ENCODE measurements at places on chromosomes 2 and 18.

GRCh38 chr2:50455351-50455939, 576.5 kb downstream of the NRXN1 start:
- DNase-seq = no peak

- DNase-seq = peak; percentile 17
Measured at GRCh38 chr18:23133860-23134779, 1.2 kb upstream of the CABLES1 start.

GRCh38 chr2:170310876-170311502, 133.0 kb downstream of the MYO3B start:
- no peak for DNase-seq

DNA sequence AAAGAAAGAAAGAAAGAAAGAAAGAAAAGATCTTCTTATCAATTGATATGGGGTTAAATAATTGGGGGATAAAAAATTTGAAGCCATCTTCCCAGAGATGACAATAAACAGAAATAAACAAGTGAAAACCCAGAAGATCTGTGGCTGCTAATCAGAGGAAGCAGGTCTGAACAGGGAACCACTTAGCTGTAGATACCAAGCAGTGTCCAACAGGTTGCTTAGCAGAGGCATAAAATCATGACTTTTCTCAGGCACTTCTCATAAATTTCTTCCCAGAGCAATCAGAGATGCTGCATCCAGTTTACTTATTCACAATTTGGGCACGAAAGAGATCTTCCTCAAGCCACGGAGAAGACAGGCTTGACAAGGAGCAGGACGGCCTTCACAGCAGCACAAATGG, 5.7 kb upstream of the LPIN1 start:
- no peak for DNase-seq

- no peak for DNase-seq
Measured at GRCh38 chr2:179749210-179749609, 112.2 kb downstream of the ZNF385B start.

GRCh38 chr18:63342206-63342605, 22.6 kb upstream of the BCL2 start:
- no peak for DNase-seq

- no peak for DNase-seq
Measured at GRCh38 chr18:45997700-45998151, 30.6 kb upstream of the EPG5 start.

DNA sequence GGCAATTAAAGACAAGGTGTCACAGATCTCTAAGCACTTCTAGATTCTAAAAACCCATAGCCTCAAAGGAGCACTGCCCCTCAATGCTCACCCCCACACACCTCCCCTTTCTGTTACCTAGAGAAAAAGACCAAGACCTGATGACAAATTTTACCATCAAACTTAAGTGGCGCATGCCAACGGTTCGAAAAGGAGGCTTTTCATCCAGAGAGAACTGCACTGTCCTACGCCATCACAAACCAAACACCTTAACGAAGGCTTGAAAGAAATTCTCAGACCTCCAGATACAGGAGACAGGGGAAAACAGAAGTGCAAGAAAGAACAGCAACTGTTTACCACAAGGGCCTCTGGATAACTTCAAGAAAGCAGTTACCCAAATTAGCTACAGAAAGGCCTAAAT, 2.0 kb upstream of the ZC3H6 start:
- DNase-seq = no peak

DNA sequence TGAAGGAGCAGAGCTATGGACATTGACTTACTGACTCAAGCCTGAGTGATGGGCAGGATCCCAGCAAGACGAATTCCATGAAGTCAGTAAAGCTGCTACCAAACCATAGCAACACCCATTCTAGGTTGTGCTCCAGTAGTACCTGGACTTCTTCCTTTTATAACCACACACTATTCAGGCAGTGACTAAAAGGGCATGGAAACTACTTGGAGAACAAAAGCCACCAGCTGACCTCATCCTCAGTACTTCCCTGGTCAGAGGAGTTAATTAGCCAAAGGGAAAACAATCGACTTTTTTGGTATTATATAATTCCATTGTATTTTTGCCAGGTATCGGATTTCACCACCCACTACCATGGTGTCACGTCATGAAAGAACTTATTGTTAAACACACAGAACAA, 237.1 kb downstream of the TTC32 start:
- DNase-seq = no peak

GRCh38 chr18:3722649-3723433, 272.9 kb downstream of the TGIF1 start:
- no peak for DNase-seq

DNA sequence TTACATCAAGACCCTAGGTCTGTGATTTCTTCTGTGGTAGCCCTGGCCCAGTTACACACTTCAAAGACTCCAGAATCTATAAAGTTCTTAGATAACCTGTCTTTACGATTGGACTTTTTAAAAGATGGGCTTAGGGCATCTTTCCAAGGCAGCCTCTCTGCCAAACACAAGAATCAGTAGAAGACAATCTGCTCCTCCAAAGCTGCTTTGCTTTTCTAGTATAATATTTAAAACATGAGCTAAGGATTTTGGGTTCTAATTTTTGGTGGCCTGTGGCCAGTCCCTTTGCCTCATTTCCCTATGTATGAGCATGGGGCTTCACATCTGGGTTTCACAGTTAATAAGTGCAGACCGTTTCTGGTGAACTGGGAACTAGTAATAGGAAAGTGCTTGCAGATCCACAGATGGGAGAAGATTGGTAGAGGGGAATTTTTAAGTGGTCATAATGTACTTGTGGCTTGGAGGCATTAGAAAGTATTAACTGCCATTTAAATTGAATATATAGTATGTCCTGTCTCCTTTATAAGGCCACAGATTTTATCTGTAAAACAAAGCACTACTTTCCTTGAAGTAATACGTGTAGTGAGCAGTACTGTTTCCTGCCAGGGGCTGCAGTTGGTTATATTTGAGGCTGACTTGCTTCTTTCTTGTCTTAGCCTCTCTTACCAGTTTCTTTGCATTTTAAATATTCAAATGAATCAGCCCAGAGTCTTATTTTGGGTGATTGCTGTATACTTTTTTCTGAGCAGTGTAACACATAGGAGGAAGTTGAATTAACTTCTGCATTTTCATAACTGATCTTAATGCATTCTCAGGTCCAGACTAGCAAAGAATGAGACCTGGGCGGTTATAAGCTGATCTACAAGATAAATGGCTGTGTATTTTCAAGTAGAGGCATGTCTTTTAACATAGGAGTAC, 1.5 kb downstream of the ARPC2 start:
- no peak for DNase-seq

DNA sequence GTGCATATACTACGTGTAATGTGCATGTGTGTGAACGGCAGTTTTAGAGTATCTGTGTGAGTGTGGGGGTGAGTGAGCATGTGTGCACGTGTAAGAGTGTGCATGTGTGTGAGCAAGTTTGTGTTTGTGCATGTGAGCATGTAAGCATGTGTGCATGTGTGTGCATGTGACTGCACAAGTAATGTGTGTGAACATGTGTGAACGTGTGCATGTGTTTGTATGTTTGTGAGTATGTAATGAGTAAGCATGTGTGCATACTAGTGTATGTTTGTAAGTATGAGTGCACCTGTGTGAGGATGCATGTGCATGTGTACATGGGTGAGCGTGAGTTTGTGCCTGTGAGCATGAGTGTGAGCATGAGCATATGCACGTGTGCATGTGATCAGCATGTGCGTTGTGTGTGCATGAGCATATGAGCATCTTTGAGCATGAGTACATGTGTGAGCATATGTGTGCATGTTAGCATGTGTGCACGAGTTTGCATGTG, 90.7 kb downstream of the ZNF516 start:
- no peak for DNase-seq

DNA sequence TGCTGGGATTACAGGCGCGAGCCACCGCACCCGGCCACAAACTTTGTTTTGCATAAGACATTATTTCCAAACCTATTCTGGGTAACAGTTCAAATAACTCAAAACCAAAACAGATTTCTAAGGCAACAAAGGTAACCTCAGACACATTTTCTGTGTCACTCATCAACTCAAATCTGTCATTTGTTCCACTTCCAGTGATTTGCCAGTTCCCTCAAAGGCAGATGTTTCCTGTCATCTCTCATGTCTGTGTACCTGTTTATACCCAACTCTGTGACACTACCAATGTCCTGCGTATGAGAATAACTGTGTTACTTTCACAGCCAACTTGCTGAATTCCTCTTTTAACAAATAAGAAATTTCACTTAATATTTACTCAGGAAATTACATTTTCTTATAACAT, 54.4 kb downstream of the SCN3A start:
- DNase-seq = no peak

DNA sequence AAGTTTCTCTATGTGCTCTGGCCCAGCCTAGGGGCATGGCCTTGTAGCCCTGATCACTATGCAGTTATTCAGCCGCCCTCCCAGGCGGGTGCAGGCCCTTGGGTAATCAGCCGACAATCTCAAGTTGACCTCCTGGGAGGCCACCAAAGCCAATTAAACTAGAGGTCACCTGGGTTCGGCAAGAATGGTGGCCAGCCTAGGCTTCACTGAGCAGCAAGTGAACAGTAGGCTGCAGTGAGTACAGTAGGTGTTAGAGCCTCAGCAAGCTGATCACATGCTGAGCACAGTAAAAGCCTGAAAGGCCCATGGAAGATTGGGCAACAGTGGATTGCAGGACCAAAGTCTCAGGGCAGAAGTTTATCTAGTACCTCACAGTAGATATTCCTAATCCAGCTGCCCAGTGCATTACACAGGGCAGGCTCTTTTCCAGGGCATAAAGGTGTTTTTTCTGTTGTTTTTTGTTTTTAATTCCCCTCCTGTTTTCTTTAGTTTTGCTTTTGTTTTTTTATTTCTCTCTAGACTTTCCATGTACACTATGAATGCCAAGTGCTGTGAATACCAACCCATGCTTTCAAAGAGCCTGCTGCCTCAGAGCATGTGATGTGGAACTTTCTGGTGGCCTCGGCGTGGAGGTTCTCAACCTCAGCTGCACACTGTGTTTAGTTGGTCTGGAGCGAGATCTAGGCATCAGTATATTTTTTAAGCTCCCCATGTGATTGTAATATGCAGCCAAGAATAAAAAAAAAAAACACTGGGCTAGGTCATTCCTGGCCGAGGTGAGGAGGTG, 55.9 kb upstream of the ATL2 start:
- DNase-seq = no peak

DNA sequence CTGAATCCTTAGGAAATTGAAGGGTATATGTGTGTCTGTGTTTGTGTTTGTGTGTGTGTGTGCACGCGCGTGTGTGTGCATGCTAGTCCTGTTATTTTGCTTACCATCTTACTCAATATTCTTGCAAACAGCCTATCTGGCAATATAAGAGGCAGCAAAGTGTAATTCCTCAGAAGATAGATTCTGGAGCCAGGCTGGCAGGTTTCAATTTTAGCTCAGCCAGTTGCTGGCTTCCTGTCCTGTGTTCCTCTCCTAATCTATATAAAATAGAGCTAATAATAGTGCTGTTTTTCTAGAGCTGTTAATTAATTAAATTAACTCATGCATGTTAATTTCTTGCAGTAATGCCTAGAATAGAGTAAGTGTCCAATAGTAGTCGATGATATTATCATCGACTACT, 256.2 kb downstream of the PIK3C3 start:
- no peak for DNase-seq

GRCh38 chr2:83784947-83785346, 674.1 kb downstream of the SUCLG1 start:
- no peak for DNase-seq

- no peak for DNase-seq
Measured at GRCh38 chr18:8705238-8705960, at the start of gene MTCL1. TSS of gene MTCL1 (plus strand) at chr18:8705556. CDS start at chr18:8705661, 105 bp downstream.

GRCh38 chr2:59015027-59015426, 773.9 kb upstream of the FANCL start:
- no peak for DNase-seq

GRCh38 chr2:239307921-239308613, 92.8 kb downstream of the HDAC4 start:
- no peak for DNase-seq

- no peak for DNase-seq
Measured at GRCh38 chr2:117786520-117786919, 28.0 kb upstream of the DDX18 start.

- DNase-seq = no peak
Measured at GRCh38 chr2:54499661-54500060, 43.5 kb downstream of the SPTBN1 start.

DNA sequence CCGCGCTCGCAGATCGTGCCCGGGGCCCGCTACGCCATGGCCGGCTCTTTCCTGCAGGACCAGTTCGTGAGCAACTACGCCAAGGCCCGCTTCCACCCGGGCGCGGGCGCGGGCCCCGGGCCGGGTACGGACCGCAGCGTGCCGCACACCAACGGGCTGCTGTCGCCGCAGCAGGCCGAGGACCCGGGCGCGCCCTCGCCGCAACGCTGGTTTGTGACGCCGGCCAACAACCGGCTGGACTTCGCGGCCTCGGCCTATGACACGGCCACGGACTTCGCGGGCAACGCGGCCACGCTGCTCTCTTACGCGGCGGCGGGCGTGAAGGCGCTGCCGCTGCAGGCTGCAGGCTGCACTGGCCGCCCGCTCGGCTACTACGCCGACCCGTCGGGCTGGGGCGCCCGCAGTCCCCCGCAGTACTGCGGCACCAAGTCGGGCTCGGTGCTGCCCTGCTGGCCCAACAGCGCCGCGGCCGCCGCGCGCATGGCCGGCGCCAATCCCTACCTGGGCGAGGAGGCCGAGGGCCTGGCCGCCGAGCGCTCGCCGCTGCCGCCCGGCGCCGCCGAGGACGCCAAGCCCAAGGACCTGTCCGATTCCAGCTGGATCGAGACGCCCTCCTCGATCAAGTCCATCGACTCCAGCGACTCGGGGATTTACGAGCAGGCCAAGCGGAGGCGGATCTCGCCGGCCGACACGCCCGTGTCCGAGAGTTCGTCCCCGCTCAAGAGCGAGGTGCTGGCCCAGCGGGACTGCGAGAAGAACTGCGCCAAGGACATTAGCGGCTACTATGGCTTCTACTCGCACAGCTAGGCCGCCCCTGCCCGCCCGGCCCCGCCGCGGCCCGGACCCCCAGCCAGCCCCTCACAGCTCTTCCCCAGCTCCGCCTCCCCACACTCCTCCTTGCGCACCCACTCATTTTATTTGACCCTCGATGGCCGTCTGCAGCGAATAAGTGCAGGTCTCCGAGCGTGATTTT, 7.6 kb downstream of the TBR1 start:
- DNase-seq = no peak

DNA sequence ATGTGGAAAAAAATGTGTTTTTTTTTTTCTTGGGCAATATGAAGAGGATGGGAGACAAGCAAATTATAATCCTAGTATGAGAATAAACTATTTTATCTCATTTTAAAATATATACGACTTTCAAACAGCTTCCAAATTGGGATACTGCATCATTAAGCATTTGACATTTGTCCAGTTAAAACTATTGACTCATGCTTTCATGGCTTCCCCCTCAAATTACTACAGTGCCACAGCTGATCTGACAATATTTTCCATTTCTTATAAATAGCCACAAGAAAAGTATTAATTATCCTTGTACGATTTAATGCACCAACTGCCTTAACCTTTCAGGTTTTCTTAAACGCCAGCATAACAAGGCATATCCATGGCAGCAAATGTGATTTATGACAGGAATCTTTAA, 1134.8 kb upstream of the ZEB2 start:
- no peak for DNase-seq

- no peak for DNase-seq
Measured at GRCh38 chr2:144834363-144834762, 314.4 kb upstream of the ZEB2 start.

GRCh38 chr2:55729136-55729685, 35.6 kb upstream of the PNPT1 start:
- no peak for DNase-seq

- DNase-seq = no peak
Measured at GRCh38 chr2:75553935-75554531, 6.7 kb downstream of the EVA1A start.
